Lower lobe of right lung (tissue), 2 donors: ENCODE measurements at places on chromosomes 12 and 14. TPM values are rescaled to one million over a fixed set of nuclear protein-coding genes. Genes with fewer than 3 reads are reported as not detected.

NPAS3 gene
- total RNA-seq: 0.95 TPM

OASL gene
- total RNA-seq: 21.1 TPM

DNA sequence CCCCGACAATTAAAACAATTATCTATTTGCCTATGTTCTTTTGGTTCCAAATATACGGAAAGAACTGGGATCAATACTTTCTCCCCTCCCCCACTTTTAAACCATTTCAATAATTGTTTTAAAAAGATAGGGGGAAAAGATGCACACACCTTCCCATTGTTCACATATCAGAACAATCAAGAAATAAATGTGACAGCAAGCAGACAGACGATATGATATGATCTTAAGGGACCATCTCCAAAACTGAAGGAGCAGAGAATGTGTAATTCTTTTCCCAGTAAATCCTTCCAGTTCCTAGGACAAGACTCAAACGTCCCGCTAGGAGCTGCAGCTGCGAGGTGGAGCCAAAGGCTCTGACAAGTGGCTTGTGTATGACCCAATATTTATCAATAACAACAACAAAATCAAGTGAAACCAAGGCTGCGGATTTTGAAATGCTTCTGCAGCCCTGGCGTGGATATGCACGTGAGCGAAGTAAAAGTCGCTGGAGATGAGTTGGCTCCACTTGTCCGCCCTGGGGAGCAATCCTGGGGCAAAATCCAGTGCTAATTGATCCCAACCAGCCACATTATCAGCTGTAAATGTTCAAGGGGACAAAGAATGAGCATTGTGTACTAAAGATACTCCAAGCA, 8.2 kb upstream of the FOXG1 start:
- peaks cover 93% of the 10 kb centered on the region for H3K27me3 ChIP-seq
- no peaks in the 10 kb centered on the region for H3K36me3 ChIP-seq
- H3K4me3 ChIP-seq: no peak overlapping the region
- no peaks in the 10 kb centered on the region for H3K4me1 ChIP-seq
- DNase-seq: no peak
- H3K27ac ChIP-seq: no peak overlapping the region

DNA sequence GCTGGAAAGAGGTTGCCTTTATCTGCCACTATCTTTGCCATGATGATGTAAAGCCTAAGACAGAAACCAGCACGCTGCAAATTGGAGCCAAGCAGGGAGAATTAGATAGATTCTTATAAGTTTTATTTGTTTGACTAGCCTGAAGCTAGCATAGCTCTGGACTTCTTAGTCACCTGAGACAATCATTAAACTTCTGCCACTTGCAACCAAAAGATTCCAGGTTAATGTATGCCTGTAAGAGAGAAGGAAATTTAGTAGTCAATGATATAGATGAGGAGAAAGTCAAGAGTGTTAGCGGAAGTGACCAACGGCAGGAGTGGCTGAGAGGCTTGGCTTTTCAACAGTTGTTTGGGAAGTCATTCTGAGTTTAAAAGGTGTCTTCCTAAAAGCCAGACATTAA, 1106.6 kb downstream of the VRK1 start:
- H3K27me3 ChIP-seq: no peaks in the 10 kb centered on the region
- no peak overlapping the region for H3K27ac ChIP-seq
- H3K36me3 ChIP-seq: no peaks in the 10 kb centered on the region
- no peak for DNase-seq

DNA sequence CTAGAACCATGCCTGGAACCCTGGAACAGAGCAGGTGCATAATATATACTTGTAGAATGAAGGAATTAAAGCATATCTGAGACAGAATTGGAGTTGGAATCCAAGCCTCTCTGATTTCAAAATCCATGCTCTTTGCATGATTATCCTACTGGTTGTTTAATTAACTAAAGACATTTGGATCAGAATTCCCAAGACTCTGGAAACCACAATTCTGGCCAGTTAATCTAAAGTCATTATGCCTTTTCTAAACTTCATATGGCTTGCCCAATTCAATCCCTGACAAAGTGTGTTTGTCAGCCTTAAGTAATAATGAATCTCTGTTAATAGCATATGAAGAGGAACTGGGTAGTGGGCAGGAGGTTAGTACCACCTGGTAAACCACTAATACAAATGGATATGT, 422.6 kb downstream of the ATP23 start:
- H3K36me3 ChIP-seq: no peaks in the 10 kb centered on the region
- no peaks in the 10 kb centered on the region for H3K4me1 ChIP-seq
- no peak for DNase-seq
- no peak overlapping the region for H3K27ac ChIP-seq
